ENCODE measurements at places on chromosomes 1 and 21.

- DNase-seq, result peak; percentile 63
Measured at GRCh38 chr1:219236933-219237610, 63.4 kb downstream of the LYPLAL1 start.

DNA sequence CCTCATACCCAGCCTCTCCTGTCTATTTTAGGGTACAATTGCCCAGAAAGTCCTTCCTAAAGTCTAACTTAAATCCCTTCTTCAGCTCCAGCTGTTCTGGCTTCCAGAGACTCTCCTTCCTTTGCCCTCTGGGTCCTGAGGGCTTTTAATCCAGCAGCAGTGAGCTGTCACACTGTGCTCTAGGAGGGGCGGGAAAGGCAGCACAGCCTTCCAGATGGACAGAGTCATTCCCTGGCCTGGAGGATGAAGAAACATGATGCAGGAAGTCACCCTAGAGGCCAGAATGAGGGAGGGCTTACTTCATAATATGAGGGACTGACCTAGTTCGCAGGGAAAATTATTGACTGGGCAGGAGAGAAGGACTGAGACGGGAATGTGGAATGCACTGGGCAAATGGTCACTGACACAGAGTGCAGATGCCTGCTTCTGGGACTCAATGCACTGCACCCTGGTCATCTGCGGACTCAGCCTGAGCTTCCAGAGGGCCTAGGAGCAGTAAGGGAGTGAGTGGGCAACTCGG is 1.3 kb downstream of the SH2D2A start:
- DNase-seq, result no peak

DNA sequence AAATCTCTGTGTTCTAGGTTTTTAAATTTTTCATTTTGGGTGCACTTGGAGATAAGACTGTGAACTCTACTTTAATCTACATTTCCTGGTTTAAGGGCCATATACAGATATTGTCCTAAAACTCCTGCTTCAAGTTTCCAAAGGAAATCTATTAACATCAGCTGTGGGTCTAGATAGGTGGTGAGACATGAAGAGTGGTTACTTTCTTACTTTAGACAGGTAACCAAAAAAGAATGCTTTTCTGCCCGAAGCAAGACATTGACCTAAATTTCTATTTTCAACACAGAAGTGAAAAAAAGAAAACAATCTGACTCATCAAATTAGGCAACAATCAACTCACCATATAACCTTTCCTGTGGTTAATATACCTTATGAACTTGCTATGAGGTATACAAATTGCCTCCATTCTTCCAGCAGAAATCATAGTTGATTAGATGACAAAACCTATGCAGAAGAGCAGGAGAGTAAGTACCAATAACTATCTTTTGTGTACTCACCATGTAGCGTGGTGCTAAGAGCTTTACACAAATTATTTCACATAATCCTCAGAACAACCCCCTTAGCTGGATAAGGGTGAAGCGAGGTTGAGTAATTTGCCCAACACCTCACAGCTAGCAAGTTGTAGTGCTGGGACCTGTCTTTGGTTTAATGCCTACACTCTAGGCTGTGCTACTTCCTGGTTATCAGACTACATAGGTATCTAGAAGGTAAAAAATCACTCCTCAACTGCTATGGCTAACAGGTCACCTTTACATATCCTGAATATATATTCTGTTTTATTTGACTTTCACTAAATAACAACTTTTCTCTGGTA is 23.4 kb upstream of the PTPN14 start:
- DNase-seq, result no peak

- DNase-seq, result no peak
Measured at GRCh38 chr1:98104289-98104688, 183.5 kb upstream of the DPYD start.

DNA sequence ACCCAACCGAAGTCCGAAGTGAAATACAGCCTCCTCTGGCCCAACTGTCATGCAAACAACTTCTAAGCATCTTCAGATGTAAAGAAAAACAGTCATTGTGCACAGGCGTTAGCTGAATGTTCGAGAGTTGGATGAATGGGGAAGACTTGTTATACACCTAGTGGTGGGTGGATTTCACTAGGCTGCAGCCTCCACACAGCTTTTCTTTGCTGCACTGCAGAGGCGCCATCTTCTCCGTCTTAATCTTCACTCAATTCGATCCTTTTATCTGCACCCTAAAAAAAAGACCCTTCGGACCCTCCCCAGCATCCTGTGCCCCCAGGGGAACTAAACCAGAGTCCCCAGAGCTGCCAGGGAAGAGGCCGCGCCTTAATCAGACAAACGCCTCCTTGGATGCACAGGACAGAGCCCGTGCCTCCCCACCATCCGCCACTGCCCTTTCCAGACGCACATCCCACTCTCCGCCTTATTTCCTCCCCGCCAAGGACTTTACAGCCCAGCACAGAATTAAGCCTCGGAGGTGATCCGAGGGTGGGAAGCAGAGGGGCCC is 1.4 kb downstream of the APP start:
- peak; percentile 63 for DNase-seq

DNA sequence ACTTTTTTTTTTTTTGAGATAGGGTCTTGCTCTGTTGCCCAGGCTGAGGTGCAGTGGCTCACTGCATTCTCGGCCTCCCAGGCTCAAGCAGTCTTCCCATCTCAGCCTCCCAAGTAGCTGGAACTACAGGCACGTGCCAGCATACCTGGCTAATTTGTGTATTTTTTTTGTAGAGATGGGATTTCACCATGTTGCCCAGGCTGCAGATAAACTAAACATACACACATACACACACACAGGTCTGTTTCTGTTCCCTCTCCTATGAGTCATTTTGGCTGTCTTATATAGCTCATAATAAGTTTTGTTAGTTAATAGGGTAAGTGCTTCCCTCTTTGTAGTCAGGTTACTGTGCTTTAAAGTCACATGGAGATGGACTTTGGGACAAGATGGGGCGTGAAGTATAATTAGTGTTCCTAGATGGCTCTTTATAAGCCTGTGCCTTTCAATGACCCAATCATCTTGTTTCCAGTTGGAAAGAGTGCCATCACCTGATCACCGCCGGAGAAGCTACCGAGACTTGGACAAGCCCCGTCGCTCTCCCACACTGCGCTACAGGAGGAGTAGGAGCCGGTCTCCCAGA is 9.1 kb downstream of the PRPF38A start:
- no peak for DNase-seq

DNA sequence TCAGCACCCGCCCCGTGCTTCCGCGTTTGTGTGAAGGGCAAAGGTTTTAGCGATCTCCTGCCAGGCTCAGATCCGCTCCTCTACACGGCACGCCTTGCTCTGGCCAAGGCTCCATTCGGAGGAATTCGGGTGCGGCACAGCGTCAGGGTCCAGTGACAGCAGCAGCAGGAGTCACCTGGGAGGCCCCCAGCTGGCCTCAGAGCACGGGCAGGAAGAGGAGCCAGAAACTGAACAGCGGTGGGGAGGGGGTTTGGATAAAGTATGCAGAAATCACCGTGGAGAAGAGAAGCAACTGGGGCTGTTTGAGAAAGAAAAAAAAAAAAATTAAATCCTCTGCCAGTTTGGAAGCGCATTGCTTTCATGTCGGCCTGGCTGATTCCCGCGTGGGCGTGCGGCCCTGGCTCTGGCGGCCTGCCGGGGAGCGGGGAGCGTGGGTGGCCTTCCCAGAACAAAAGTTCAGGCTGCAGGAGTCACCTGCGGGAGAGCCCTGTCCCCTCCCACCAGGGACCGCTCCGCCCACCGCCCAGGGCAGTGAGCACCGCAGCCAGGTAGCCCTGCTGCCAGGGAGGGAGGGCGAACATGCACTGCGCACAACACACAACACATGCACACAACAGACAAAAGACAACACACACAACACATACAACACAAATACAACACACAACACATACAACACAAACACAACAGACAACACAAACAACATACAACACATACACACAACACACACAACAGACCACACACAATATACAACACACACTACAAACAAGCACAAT is 107.6 kb downstream of the ETS2 start:
- DNase-seq, result peak; percentile 32

GRCh38 chr1:68188644-68189340 is 43.5 kb downstream of the WLS start:
- no peak for DNase-seq

- no peak for DNase-seq
Measured at GRCh38 chr1:12287869-12288268, 58.0 kb downstream of the VPS13D start.

GRCh38 chr1:228362141-228362883 is 44.3 kb downstream of the TRIM11 start:
- no peak for DNase-seq

DNA sequence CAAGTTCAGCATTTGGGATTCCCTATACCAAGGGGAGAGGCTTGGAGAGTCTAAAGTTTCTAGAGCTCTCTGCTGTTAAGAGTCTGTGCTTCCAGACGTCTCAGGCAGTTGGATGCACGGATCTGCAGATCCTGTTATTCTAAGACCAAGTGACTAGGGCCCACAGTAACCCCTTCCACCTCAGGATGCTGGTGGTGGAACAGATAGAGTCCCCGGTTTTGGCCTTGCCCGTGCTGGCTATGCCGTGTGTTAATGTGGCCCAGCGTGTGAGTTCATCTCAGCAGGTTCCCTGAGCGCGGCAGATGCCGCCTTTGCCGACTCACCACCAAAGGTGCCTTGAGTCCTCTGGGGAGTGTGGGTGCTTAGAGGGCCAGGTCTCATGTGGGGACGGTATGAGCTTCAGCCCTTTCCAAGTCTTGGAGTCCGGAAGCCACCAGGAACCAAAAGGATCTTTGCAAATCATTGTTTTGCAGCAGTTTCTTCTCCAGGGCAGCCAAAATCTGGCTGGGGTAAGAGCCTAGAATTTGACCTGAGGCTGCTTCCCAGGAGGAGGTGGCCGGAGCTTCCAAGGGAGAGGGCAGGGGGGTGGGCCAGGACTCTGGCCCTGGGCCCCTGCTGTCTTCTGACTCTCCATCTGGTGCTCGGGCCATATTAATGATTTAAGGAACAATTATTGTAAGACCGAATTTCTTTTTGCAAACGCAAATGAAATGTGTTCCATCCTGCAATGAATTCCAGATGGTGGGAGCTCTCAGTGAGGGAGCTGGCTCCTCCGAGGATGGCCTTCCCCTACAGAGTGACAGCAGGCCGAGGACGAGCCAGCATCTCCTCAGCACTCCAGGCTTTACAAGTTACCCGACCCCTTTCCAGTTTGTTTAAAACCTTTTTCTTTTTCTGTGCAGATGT is 205.7 kb downstream of the FOXD2 start:
- DNase-seq, result no peak

DNA sequence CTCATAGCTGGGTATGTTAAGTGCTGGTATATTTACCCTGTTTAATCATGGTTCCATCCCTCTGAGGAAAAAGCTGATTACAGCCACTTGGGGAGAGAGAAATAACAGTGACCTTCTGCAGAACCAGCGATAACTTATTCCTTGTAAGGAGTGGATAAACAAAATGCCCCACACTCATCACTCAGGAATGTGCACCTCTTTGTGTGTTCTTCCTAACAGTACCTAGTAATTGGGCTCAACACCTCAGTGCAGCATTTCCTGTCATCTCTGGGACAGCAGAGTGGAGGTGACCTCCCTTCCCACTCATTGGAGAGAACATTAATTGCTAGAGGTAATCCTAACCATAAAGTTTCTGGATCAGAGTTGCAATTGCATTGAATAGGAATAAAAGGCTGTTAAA is 112.5 kb upstream of the F3 start:
- DNase-seq, result peak; percentile 22

DNA sequence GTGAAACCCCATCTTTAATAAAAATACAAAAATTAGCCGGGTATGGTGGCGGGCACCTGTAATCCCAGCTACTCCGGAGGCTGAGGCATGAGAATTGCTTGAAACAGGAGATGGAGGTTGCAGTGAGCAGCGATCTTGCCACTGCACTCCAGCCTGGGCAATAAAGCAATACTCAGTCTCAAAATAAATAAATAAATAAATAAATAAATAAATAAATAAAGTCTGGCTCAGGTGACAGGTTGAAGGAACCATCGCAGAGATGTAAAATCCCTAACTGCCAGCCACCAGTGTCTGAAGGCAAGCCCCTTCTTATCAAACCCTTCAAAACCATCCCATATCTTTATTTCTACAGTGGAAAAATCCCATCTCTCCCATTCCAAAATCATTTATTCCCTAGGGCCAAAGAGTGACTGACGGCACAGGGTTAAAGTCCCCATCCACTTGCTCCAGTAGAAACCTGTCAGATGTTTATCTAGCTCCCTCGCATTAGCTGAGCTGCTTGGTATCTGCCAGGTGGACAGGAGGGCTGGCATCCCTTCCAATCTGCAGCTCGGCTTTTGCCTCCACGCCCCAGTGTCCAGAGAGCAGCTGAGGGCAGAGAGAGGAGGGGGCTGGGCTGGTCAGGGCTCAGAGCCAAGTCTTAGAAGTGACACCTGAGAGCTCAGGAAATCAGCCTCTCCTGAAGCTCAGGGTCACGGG is 5.0 kb downstream of the CSRP1 start:
- DNase-seq, result no peak

DNA sequence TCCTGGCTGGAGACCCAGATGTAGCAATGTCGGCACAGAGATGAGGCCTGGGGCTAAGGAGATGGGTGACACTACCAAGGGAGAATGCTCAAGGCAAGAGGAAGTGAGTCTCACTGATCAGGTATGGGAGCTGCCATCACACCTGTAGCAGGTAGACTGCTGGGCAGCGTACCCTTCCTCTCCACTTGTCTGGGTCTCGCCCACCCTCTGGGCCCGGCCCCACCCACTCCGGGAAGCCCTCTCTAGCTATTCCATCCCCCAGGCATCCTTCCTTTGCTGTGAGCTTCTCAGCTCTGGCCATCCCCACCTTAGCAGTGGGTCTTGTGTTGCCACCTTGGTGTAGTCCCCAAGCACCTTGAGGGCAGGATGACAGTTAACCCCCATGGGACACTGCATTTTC is 87.7 kb upstream of the EDN2 start:
- no peak for DNase-seq

- DNase-seq, result no peak
Measured at GRCh38 chr1:202915146-202915545, 11.9 kb downstream of the KLHL12 start.

GRCh38 chr1:117607471-117607870 is 1.6 kb downstream of the TENT5C start:
- DNase-seq, result no peak

DNA sequence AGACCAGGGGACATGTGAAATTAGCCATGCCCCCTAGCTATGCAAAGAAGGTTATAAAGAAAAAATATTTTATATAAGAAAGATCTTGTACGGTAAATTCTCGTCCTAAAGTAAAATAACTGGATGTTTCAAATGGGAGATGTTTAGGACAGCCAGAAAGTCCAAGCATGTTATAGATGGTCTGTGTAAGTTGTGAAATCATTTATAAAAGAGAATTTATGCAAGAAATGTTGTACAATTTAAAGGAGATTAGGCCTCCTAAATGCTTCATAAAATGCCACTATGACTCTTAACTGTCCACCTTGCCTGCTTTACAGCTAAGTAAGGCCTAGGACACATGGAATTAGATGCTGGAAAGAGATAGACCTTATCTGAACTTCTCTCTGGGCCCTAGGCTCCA is 118.1 kb upstream of the POGK start:
- DNase-seq, result no peak

All from ACHN (cell line).